Endodermal cell (in vitro differentiated cells): ENCODE measurements at places on chromosomes 5 and 9. TPM values are rescaled to one million over a fixed set of nuclear protein-coding genes. Genes with fewer than 3 reads are reported as not detected.

DNA sequence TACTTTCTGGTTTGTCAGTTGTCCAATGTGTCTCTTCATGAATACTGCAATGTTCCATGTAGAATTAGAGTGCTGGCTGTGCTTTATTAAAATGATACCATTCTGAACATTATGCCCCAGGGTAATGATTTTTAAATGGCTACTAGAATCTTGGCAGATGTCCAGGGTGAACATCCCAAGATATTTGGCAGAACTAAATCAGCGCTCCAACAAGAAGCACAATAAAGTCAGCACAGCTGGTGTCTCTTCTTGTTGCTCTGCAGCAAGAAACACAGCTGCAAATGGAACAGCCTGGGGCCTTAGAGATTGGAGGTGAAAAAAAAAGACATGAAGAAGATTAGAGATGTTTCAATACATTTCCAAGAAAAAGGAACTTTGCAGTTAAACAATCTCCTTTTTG is 248.3 kb downstream of the CDH18 start:
- no peak for DNase-seq

- DNase-seq, result no peak
These were observed 10.6 kb downstream of the ACSL6 start for GRCh38 chr5:132000677-132001453.

GRCh38 chr9:26369093-26369492 is 523.5 kb downstream of the CAAP1 start:
- no peak for DNase-seq

DNA sequence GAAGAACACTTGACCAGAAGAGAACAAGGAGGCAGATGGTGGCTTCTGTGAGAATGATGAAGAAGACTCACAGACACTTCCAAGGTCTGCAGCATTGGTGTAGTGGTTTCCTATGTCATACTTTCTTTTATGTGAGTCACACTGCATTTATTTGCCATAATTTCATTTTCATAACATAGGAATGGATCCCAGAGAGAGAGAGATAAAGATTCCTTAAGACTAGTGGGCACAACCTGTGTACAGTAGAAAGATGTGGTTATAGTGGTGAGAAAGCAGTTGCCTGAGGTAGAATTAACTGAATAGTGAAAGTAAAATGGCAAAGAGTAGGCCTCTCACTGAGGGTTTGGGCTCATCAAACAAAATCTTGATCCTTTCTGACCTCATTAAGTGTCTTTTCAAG is 7.6 kb upstream of the CCDC152 start:
- DNase-seq, result no peak

- DNase-seq, result no peak
These were observed 329.9 kb upstream of the ISL1 start for GRCh38 chr5:51053361-51053760.

DNA sequence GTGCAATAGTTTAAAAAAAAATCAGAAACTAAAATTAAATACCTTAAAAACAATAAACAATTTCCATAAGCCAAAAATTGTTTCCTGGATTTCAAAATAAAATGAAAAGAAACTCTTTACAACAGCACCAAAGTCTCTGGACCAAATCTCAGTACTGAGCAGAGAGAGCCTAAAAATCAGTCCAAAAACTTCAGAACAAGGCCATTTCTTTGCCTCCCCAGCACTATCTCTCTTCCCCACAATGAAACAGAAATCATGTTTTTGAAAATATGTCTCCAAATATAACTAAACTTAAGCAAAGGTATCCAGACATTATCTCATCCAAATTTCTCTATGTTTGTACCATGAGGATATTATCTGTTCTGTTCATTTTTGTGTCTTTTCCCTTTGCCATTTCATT is 1.0 kb downstream of the FREM1 start:
- no peak for DNase-seq

DNA sequence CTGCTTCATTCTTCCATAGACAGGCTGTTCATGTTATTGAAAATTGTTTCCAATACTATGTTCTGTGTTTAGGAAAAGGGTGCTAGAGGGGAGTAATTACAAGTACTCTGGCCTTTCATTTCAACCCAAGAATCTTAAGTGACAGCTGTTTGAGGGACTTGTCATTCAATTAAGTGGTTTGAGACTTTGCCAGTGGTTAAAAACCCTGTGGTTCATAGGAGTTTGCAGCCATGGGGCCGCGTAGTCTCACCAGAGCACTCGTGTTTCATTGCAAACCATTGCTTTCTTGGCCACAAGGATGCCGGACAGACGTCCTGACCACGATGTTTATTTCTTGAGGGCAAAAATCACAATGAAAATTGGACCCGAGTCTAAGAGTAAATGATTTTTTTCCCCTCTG is 248.8 kb downstream of the NNT start:
- no peak for DNase-seq

- no peak for DNase-seq
These were observed 8.2 kb downstream of the BNIP1 start for GRCh38 chr5:173152547-173152946.

GRCh38 chr5:61737964-61738340 is 405.9 kb downstream of the ZSWIM6 start:
- DNase-seq, result no peak

GRCh38 chr5:36418152-36418979 is 116.7 kb upstream of the RANBP3L start:
- DNase-seq, result no peak

GRCh38 chr9:31030741-31031202 is 1353.7 kb upstream of the ACO1 start:
- DNase-seq, result peak; percentile 58

DNA sequence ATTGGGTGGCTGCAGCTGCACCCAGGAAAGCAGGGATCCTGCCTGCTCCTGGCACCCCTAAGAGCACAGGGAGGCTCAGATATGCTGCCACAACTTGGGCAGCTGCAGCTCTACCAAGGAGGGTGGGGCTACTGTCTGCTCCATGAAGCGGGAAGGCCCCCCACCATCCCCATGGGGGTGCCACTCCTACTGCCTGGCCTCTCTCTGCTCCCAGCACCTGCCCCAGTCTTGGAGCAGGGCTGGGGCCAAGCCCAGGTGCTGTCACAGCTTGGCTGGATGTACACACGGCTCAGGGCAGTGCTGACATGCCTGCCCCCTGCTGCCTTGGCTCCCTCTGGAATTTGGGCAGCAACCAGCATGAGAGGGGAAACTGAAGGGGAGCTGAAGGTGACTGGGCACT is 214.7 kb upstream of the PLPPR1 start:
- DNase-seq, result no peak

GRCh38 chr5:176174345-176175025 is 63.7 kb upstream of the SIMC1 start:
- no peak for DNase-seq

DNA sequence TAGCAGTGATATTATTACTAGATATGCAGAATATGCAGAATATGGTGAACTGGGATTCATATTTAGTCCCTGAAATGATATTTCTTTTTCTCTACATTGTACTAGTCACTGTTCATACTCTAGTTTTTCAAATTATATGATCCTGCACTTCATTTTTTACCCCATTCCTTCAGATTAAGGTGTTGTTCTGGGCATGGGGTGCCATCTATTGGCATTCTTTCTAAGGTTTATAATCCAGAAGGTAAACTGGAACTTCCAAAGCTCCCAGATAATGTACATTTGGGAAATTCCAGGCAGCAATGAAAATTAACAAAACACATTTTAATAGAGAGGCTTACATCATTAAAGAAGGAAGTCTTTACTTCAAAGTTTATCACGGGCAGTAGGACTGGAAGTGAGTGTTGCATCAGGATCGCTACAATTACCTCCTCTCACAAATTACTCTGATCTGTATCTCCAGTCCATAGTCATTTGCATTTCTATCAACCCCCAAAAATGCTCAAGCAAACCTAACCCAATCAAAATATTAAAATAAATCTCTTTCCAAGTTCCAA is 12.5 kb downstream of the RFX3 start:
- no peak for DNase-seq

DNA sequence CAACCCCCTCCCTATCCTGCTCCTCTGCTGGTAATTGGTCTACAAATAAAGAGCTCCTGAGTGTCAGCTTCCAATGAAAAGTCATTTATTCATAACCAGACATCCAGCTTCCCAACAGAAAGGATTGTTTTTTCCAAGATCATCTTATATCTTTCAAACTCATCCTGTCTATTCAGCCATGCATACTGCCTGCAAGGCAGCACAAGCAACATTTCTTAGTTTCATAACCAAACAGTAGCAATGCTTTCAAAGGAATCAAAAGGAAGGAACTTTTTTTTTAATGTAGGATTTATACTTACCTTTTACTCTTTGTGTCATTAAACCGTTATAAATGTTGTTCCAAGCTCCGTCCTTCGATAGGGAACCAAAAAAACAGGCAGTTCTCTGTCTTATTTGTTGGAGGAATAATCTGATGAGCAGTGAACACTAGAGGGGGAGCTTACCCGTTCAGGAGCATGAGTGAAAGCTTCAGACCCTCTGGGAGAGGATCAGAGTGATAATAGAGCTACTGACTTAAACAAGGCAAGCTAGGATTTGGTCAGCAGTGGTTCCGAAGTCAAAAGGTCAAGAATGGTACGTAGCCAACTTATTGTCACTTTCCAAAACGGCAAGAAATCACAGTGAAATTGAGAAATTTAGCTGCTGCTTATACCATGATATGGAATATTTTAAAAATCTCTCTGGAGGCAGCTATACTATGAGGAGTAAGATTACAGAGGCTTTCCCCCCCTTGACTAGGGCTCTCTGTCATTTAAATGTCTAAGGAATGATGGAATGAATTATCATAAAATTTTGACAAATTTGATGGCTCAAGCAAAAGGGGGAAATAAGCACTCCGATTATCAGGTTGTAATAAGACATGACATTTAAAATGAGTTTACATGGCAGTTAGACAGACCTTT is 892.9 kb downstream of the NR2F1-AS1 start:
- peak; percentile 55 for DNase-seq

DNA sequence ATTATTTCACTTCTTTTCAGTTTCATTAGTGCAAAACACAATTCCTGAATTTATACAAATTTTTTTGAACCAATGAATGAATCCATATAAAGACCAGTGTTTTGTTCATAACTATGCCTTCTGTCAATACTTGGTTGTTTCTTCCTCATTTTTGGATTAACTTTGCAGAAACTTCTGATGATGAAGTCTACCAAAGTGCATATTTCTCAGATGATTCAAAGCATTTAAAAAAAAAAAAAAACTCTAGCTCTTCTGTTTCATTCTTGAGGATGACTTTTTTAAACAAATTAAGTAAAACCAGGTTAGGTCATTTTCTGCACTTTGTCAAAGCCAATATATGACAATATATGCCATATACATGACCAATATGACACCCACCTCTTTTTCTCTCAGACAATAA is 92.6 kb downstream of the CHSY3 start:
- no peak for DNase-seq

GRCh38 chr9:74729136-74729695 is 158.5 kb downstream of the TRPM6 start:
- DNase-seq, result no peak

GRCh38 chr5:144742361-144742760 is 571.7 kb downstream of the KCTD16 start:
- no peak for DNase-seq

GRCh38 chr5:93503598-93504067 is 77.4 kb downstream of the NR2F1-AS1 start:
- no peak for DNase-seq

DNA sequence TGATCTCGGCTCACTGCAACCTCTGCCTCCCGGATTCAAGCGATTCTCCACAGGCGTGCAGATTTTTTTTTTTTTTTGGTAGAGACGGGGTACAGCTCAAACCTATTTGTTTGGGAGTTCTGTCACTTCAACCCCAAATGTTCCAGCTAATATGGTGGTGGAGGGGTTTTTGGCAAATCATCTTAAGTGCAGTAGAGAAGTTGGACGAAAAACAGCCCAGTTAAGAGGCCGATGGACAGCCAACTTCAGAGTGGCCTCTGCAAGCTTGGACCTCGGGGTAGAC is 756 bp upstream of the PRR7 start:
- DNase-seq, result no peak

GRCh38 chr5:111143910-111144309 is 51.8 kb downstream of the WDR36 start:
- DNase-seq, result no peak

DNA sequence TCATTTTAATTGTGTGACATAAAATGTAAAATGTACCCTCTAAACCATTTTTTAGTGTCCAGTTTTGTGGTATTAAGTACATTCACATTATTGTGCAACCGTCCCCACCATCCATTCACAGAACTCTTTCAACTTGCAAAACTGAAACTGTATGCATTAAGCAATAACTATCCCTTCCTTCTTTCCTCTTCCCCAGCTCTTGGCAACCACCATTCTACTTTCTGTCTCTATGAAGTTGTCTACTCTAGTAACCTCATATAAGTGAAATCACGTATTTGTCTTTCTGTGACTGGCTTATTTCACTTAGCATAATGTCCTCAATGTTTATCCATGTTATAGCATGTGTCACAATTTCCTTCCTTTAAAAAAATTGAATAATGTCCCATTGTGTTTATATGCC is 142.4 kb downstream of the C9orf152 start:
- no peak for DNase-seq

DNA sequence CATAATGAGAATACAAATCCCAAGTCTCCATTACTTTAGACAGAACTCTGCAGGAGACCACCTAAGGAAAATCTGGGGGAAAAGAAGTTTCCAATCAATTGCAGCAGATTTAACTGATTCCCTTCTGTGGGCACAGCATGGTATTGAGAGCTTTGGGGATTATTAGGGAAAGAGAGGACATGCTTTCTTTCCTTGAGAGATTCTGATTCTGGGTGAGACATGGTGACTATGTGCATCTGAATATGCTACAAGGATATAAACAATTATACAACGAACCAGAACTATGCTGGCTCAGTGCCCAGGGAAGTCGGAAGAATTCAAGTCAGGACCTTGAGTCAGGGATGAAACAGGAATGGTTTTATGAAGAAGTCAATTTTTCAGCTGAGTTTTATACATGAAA is 183.7 kb downstream of the PDE4D start:
- peak; percentile 48 for DNase-seq

GRCh38 chr5:172713113-172713808 is 57.7 kb downstream of the DUSP1 start:
- peak; percentile 89 for DNase-seq

The GPR21 gene
- 1.8 TPM in 1 of 2 replicates, not detected in the other for total RNA-seq

The TLR4 gene
- 0.08 TPM in 1 of 3 replicates, not detected in the others for total RNA-seq

The CD274 gene
- not detected in 2 replicates for total RNA-seq

The SCGB3A2 gene
- total RNA-seq, result 18.7 and 28.8 TPM in 2 replicates

The SPATA31A3 gene
- total RNA-seq, result not detected in 3 replicates

The C9orf43 gene
- 0.40 and 0.90 TPM in 2 replicates for total RNA-seq

The EQTN gene
- total RNA-seq, result not detected in 2 replicates
